Memory B cell (primary cell): ENCODE measurements at places on chromosomes 2 and 18.

- DNase-seq = no peak
Observed at GRCh38 chr18:10168477-10168876, 254.7 kb downstream of the VAPA start.

- DNase-seq = no peak
Observed at GRCh38 chr18:37641573-37641972, 76.0 kb upstream of the CELF4 start.

GRCh38 chr2:230871361-230872150 is 6.8 kb downstream of the ITM2C start:
- no peak for DNase-seq

- no peak for DNase-seq
Observed at GRCh38 chr2:20148923-20149702, 75.8 kb downstream of the SDC1 start.

DNA sequence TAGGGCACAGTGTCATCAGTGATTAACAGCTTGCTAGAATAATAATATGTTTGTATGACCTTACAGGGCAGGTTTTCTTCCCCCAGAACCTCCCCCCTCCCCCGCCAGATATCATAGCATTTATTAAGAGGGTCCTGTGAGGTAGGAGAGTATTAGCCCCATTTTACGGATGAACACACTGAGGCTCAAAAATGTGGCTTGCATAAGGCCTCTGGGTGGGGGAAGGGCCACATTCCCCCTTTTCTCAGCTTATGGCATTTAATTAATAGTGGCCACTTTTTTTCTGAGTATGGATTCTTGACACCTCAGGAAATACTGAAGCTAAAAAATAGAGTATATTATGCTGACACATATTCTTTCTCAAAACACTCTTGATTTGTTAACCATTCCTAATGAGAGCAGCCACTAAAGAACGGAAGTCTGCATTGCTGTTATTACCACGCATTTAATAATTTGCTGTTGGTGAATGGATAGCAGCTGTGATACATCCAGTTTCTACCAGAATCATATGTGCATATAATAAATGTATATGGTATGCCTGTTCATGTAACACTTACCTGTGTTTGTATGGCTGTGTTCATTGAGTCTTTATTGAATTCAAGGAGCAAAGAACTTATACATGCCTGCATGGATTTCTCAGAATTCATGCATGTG is 3.0 kb downstream of the CTIF start:
- DNase-seq = no peak

GRCh38 chr2:190678444-190679162 is 29.7 kb downstream of the NAB1 start:
- no peak for DNase-seq

DNA sequence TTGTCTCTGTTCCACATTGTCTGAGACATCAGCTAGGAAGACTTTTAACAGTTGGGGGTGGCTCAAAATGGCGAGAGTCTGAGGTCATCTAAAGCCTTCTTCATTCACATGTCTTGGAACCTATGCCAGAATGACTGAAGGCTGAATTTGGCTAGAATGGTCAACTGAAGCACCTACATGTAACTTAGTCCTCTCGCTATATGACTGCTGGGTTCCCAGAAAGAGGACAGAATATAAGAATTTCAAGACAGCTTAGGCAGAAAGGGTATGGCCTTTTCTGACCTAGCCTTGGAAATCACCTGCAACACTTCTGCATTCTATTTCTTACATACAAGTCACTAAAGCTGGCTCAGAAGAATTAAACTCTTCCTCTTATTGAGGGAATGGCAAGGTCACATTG is 75.6 kb upstream of the OTX1 start:
- DNase-seq = no peak

- no peak for DNase-seq
Observed at GRCh38 chr2:37616677-37617005, 54.8 kb downstream of the CDC42EP3 start.

- DNase-seq = no peak
Observed at GRCh38 chr2:166944909-166945308, 56.6 kb downstream of the XIRP2 start.

DNA sequence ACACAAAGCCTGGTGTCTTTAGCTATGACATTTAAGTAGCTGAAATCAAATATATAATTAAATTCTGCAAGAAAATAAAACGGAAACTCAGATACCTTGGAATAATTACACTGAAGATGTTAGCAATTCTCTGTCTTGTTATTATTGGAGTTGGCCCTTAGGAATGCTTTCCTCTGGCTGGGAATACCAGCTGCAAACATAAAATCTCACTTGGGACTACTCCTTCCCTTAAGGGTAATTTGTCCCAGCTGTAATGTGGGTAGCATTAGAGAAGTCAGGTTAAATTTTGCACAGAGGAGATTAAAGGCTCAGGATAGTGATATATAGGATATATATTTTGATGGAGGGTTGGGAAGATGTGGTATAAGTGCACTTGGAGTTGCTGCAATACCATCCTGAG is 37.3 kb upstream of the GRP start:
- no peak for DNase-seq

- no peak for DNase-seq
Observed at GRCh38 chr2:31207790-31208189, 9.5 kb downstream of the CAPN14 start.

GRCh38 chr2:36322108-36322507 is 33.5 kb upstream of the CRIM1 start:
- no peak for DNase-seq

GRCh38 chr2:71499691-71500090 is 46.3 kb downstream of the DYSF start:
- no peak for DNase-seq

- DNase-seq = no peak
Observed at GRCh38 chr18:42025491-42025890, 70.5 kb downstream of the PIK3C3 start.

DNA sequence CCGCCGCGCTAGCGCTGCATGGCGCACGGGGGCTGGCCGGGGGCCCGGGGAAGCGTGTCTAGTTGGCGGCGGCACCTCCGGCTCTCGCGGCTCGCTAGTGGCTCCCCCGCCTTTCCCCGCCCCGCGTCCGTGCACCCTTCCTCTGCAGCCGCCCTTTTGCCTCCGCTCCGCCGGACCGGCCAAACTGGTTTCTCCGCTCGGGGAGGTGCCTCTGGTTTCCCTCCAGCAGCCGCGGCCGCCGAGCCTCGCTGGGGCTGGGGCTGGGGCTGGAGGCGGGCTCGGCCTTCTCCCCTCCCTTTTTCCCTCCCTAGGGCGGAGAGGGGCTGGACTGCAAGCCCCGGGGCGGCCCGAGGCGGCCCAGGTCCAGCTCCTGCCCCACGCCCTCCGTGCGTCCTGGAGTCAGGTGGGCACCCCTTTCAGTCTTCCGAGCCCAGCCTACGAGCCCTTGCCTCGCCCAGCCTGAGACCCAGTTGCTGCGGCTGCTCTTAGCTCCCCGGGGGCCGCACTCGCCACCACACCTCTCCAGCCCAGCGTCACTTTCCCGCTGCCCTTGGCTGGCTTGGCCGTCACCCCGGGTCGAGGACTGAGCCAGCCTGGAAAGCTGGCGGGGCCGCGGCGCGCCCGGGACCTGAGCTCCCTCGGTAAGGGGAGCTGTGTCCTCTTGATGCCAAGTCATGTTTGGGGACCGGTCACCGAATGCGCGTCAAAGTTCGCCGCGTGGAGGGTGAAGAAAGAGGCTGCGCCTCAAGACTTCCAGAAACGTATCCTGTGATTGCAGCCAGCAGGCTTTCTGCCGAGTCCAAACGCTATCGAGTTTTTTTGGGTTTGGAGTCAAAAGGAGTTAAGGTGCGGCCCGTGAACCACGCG is at the start of gene ATP8B1:
TSS of gene ATP8B1 (minus strand) at position 213 of the 867 bp plus-strand sequence. CDS start 71,508 bp downstream, outside the sequence.
- peak; percentile 23 for DNase-seq

DNA sequence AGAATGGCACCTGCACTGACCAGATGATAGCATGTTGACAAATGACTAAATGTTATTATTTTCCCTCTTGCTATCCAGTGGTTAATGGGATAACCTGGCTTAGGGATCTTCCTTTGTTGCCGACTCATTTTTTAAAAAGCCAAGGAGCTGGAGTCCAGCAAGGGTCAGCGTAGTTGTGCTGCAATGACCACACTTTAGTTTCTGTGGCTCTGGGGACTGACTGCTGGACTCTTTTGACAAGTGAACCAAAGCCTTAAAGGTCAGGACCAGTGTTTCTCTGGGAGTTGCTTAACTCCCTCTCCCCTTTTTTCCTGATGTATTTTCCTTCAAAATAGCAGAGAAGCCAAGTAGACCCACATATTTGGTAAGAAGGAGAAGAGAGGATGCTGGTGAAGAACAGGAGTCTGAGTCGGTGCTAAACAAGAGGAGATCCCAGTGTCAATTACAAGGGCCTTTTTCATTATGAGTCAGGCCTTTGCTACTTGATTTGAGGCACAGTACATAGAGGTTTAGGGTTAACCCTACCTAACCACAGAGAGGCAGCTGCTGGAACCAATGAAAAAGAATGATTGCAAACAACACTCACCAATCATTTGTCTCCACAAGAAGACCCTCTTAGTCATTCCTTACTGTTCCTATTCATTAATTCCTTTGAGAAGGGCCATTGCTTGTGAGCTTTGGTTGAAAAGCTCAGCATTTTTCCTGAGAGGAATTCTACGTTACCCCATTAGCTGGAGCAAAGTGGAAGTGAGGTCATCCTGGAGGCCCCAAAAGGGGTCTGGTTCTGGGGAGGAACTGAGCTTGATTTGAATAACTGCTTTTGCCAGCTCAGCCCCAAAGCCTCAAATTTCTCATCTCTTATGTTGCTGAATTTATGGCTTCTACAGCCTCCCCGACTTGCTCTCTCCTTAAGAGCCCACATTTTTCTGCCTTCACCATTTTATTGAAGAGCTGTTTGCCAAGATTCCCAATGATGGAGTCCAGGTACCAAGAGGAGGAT is 137.6 kb upstream of the HNMT start:
- no peak for DNase-seq

- no peak for DNase-seq
Observed at GRCh38 chr18:75170916-75171315, 38.0 kb downstream of the PTGR3 start.

DNA sequence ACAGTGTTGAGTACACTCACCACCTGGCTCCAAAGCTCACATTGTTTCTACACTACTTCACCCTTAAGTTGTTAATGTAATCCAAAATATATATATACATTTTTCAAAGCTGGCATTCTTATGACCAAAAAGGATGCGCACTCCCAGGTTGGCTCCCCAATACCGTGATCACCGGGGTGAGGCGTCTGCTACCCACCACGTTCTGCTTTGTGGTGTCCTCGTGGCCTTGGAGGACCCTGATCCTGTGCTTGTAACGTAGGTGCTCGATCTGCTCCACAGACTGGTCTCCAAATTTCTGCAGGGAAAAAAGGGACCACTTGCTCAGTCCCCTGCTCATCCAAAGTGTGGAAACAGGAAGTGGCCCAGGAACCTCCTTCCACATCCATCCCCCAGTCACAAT is 25.8 kb downstream of the RPL31 start:
- DNase-seq = no peak

- DNase-seq = no peak
Observed at GRCh38 chr2:11550901-11551568, 17.2 kb downstream of the GREB1 start.

DNA sequence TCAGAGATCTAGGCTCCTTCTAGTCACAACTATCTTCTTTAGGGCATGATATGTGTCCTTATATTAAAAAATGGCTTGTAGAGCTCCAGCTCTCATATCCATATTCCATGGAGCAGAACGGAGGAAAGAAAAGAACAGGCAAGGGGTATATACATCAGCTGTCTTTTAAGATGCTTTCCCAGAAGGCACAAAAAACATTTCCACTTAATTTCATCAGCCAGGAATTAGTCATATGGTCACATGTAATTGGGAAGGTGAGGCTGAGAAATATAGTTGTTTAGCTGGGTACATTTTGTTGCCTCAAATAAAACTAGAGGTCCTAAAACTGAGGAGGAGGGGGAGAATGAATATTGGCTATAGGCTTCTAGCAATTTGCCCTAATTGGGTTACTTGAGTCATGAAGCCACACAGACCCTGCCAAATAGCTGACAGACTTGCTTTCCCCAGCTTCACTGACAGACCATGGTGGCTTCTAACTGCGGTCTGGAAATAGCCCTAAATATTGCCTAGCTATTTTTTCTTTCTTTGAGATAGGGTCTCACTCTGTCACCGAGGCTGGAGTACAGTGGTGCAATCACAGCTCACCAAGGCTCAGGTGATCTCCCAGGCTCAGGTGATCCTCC is 20.0 kb downstream of the MAIP1 start:
- no peak for DNase-seq
